ENCODE measurements at places on chromosomes 7 and 10.

GRCh38 chr10:1629326-1630198, 107.8 kb downstream of the ADARB2 start:
- no peak for DNase-seq

DNA sequence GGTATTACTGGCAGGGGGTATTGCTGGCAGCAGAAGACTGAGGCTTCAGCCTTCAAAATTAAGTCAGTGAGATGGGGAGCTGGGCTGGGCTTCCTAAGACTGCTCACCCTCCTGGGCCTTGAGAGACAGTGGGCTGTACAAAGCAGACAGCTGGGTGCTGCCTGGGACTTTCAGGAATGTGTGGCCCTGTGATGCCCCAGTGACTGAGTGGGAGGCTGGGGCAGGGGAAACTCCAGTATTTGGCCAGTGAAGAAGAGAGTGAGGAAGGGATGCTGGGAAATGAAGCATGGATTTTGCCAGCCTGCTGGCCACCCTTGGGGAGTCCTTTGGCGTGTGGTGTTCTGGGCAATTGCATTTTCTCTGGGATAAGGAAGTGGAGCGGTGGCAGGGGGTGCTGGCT, 442 bp downstream of the ANKRD2 start:
- DNase-seq = no peak

- DNase-seq = no peak
These were observed 152.6 kb downstream of the POU6F2 start for GRCh38 chr7:39130274-39130673.

- DNase-seq = no peak
These were observed 889.3 kb upstream of the CELF2 start for GRCh38 chr10:10128387-10128786.
